ENCODE measurements at places on chromosomes 5 and 9.

- DNase-seq: no peak
These were observed 61.8 kb downstream of the DRD1 start for GRCh38 chr5:175382171-175382570.

GRCh38 chr9:30280229-30280900 lies 2104.1 kb upstream of the ACO1 start:
- DNase-seq: no peak

- DNase-seq: no peak
These were observed 224.6 kb downstream of the CD180 start for GRCh38 chr5:66972004-66972403.

DNA sequence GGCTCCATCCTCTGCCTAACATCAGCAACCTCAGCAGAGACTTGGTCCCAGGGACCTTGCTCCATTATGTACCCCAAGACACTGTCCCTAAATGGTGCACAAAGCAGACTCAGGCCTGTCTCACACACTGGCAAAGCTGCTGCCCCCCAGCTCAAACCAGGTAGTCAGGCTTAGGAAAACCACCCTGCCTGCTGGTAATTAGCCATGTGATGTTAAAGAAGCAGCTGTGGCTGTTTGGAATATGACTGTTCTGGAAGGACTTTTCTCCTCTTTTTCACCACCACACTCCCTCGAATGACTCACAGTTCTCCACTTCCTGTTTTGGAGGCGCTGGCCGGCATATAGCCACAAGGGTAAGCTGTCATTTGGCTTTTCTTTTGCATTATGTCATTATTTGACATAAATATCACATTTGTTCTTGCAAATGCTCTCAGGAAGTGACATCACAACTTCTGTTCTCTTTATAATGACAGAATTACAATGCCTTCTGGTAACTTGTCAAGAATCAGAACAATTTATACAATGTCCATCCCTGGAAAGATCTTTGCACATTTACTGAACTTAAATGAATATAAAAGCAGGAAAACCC lies 113.9 kb downstream of the SUSD1 start:
- no peak for DNase-seq

DNA sequence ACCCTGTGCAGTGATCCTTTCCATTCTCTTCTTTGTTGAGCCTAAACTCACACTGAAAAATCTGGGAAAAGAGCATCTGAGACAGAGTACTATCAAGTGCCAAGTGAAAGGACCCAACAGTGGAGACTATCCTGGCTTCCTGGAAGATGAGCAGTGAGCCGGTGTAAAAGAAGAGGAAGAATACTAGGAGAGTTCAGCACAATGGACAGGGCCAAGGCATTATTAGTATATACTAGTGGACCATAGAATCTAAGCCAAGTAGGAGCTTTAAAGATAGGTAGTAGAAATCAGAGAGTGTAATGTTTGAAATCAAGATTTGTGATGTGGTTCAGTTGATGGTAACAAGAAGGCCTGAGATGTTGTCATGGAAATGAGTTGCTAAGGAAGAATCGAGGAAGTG lies 140.8 kb downstream of the CAMK4 start:
- DNase-seq: no peak

Measured in HuH-7 (cell line).